ENCODE measurements at places on chromosomes 2 and 18. TPM values are rescaled to one million over a fixed set of nuclear protein-coding genes. Genes with fewer than 3 reads are reported as not detected.

TMEM17 gene
- total RNA-seq = 1.3 TPM

PLGLB2 gene
- total RNA-seq = 0.32 TPM

GKN2 gene
- not detected for total RNA-seq

MRO gene
- total RNA-seq = not detected

CD28 gene
- not detected for total RNA-seq

IKZF2 gene
- total RNA-seq = 4.7 TPM

APCDD1 gene
- total RNA-seq = 20.5 TPM

KLF11 gene
- 5.7 TPM for total RNA-seq

TSN gene
- 38.3 TPM for total RNA-seq

VWC2L gene
- not detected for total RNA-seq

PCARE gene
- not detected for total RNA-seq

GKN1 gene
- total RNA-seq = not detected

INHA gene
- total RNA-seq = not detected
